Activated CD4-positive, alpha-beta T cell treated with anti-CD3 and anti-CD28 coated beads, Interleukin-2, amount 10 ng/mL, durations not matched to agents 24 days and 14 days (primary cell): ENCODE measurements at places on chromosomes 2 and 18.

DNA sequence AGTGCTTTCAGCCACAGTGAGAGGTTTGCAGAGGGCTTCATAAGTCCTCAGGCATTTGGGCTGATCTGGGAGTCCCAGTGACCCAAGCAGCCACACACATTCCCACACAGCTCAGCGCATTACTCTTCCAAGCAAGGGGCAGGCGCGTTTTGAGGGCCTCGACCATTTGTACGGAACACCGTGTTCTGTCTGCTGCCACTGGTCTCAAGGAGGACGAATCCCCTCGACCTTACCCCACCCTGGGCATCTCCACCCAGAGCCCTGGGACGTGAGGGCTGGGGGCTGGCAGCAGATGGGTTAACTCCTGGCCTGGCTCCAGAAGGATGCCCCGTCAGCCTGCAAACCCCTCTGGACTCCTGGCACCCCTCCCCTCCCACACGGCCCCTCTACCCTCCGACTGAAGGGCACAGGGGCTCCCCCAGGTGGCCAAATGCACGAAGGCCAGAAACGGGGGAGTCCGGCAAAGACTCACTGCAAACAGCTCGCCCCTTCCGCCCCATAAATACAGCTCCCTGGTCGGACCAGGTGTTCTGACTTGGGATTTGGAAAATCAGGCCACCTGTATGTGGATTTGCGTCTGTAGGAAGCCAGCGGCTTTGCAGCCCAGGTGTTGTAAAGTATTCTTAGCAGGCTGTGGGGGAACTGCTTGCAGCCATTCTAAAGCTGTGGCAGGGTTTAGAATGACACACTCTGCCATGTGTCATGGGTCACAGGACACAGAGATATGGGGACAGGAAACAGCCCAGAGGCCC, 33.6 kb upstream of the PTMA start:
- peak; percentile 91 for DNase-seq

GRCh38 chr18:29651122-29651680, 1391.3 kb downstream of the DSC3 start:
- no peak for DNase-seq

DNA sequence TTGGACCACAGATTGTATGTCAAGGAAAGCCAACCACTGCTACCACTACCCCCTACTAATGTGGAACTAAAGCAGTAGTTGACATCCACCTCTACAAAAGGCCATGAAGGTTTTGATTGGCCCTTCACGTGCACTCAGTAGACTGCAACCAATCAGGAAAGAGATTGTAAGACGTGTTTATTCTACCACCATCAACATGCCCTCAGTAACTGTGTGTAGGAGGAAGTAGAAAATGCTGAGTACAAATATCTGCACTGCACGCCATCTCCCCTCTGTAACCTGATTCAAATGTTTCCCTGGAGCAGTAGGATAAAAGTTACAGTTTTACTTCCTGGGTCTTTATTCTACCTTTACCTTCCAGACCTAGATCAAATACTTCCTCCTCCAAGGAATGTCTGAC, 2.9 kb upstream of the CASP10 start:
- no peak for DNase-seq

DNA sequence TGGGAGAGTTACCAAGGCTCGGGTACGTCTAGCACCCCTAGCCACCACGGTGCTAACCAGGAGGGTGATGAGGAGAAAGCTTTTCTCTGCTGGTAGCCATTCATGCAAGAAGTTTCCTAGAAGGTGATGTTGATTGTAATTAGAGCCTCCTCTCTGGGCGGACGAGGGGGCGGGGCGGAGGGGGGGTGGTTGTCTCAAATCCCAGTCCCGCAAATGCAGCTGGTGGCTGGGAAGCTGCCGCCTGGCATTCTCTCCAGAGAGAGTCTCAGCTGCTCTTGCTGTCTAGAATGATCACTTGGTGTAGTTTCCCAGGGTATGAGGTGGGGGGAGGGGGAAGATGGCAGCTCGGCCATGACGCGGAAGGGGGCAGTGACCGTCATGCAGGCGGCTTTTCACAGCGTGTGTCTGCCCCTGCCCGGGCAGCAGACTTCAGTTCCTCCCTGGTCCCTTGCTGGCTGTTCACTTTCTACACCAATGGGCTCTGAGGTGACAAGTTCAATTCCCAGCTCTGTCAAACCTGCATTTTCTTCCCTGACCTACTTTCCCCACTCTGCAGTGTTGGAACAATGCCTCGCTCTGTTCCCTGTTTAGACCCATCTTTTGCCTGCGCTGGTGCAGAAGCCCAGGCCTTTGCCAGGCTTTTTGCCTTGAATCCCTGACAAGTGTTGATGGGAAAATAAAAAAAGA, 61.5 kb upstream of the KLF7 start:
- no peak for DNase-seq

DNA sequence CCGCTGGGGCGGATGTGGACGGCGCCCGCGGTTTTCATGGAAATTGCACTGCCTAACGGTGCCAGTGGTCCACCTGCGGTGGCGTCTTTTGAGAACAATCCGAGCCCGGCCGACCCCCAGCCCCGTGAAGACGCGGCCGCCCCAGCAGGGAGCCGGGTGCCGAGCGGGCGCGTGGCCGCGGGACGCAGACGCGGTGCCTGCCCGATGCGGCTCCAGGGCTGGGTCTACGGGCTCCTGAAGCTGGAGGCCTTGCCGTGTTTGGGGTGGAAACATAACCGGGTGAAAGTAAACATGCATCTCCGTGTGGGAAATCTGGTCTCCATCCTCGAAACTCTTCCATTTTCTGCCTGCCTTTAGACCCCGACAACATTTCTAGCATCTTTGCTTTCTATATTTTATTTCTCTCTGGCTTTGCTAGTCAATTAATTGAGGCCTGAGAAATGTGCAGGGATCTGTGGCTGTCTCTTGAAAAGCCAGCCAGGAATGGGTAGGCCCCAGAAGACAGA, 572 bp downstream of the INPP4A start:
- no peak for DNase-seq

- no peak for DNase-seq
Observed at GRCh38 chr2:111983478-111984212, 71.4 kb upstream of the TMEM87B start.

GRCh38 chr18:47929681-47930198, 719 bp downstream of the SMAD2 start:
- no peak for DNase-seq

GRCh38 chr2:34126279-34126678, 527.2 kb upstream of the FAM98A start:
- DNase-seq, result no peak

DNA sequence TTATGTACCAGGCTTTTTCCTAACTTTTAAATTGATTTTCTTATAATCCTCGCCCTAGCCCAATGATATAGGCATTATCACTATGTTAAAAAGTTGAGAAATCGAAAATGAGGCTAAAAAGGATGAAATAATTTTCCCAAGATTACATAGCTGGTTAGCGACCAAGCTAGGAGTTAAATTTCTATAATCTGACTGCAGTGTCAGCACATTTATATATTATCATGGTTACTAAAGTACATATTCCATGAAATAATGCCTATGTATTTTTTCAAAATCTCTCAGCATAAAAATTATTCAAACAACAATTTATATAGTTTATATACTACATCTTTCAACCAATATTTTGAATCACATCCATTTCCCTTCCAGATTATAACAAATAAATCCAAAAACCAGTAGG, 317.3 kb upstream of the TFPI start:
- no peak for DNase-seq

GRCh38 chr2:42858140-42859005, 66.0 kb upstream of the HAAO start:
- DNase-seq, result no peak

DNA sequence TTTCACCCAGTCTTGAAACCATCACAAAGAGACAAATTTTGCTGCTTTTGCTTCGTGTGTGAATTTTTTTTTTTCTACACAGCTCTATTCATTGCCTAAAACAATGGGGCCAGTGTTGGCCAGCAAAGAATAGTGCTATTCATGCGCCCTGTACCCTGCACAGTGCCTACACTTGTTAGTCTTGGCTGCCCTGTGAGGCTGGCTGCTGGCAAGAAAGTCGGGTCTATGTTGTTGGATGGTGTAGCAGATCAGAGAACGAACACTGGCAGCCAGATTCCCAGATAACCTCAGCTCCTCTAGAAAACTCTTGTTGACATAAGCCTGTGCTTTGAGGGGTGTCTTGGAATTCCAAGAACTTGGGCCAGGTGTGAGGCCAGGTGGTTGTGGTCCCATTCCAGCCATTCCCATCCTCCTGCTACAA, 455.7 kb upstream of the TCF4 start:
- DNase-seq, result no peak

GRCh38 chr18:34880403-34880802, 160.8 kb upstream of the MAPRE2 start:
- no peak for DNase-seq

- no peak for DNase-seq
Observed at GRCh38 chr2:44304258-44304657, 29.0 kb downstream of the SLC3A1 start.

- DNase-seq, result no peak
Observed at GRCh38 chr2:20755132-20755800, 67.6 kb downstream of the LDAH start.

DNA sequence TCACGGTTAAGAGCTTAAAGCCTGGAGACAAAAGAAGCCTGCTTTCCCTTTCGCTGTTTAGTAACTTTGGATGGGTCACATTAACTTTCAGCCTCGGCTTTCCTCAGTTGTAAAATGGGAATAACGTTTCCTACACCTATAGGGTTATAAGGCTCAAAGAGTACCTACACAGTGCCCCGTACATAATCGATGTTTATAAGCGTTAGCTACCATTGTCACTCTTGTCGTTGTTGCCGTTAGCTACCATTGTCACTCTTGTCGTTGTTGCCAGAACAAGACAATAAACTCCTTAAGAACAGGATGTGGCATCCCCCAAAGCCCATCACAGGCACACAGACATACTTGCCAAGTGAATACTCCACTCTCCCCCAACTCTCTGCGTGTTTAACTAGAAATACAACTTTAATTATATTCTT, 901 bp upstream of the MFSD6 start:
- no peak for DNase-seq

DNA sequence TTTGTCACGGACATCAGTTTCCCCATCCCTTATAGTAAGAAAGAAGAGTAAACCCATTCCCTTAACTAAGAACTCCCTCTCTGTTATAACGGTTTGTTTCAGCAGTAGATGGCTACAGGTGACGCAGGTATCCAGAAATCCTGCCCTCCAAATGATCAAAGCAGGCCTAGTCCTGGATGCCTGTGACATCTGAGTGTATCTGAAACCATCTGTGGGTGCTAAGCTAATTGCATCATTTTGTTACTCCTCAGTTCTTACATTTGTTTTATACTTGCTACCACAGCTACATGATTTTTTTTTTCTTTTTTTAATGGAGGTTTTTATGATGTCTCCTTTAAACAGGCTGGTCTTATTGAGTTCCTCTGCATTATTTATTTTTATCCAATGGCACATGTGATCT, 55.1 kb downstream of the AAK1 start:
- no peak for DNase-seq

DNA sequence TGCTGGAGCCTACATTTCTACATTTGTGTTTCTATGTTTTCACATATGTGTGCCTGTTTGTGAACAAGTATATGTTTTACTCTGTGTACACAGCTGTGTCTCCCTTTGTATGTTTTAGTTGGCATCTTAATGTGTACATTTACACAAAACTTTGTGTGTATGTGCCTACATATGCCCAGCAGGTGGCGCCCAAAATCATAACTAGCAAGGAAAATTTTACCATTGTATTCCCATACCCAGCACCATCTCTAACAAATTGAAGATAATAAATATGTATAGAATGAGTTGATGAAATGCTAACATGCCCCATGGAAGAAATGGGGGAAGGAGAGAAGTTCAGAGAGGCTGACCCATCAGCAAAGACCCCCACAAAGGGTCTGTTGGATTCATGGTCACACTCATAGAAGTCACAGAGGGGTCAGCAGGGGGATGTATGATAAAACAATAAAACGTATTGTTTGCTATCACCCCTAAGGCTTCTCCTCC, 48.1 kb downstream of the PKDCC start:
- peak; percentile 90 for DNase-seq

DNA sequence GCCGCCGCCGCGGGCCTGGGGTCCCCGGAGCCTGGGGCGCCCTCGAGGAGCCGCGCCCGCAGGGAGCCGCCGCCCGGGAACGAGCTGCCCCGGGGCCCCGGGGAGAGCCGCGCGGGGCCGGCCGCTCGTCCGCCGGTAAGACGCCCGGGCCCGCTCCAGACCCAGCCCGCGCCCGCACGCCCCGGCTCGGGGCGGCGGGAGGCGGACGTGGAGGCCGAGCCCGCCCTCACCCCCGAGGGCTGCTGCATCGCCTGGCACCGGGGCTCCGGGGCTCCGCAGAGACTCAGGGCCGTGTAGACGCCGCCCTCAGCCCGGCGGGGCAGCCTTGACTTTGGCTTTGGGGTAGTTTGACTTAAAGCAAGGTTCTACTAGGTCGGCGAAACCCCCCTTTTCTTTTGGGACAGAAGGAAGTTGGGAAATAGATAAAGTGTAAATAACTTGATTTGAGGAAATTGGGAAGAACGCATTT, 335 bp downstream of the ERFE start:
- peak; percentile 69 for DNase-seq

DNA sequence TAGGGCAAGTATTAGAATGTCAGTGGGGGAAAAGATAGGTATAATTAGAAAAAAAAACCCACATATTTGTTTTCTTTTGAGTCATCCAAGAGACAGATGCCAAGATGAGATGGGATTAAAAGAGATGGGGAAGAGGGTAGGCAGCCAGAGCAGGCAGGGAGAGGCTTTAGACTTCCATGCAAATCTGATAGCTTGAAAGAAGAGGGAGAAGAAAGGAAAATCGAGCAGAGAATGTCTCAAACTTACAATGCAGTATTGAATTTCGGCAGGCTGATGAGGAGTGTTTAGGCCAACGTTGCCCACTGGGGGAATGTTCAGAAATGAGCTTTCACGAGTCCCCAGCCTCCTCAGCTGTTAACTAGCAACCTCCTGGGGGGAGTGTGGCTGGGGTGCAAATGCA, 91.3 kb downstream of the SPATS2L start:
- DNase-seq, result no peak

- DNase-seq, result peak; percentile 96
Observed at GRCh38 chr2:37196320-37197195, at the start of gene CEBPZOS. Gene CEBPZOS, plus strand, starts transcription at chr2:37196496. Its CDS starts 3,209 bp downstream, at chr2:37199705.

DNA sequence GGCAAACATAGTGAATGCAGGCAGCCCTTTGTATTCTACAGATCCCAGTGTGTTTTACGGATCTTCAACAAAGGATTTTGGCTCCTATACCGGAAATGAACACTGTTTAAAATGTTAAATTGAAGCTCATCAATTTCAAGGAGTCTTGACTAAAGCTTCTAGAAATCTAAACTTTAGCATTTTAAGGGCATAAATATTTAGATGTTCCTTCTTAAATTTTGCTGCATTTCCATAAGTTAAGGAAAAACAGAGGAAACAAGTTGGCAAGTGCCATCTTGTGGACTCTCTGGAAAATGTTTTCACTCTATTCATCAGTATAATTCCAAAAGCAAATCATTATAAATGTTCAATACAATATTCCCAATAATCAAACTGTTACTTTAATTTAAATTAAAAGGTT, 19.6 kb downstream of the CHN1 start:
- DNase-seq, result no peak

- DNase-seq, result no peak
Observed at GRCh38 chr2:53202063-53202462, 565.5 kb upstream of the CHAC2 start.
